ENCODE measurements at places on chromosomes 3 and 15.

GRCh38 chr3:25781145-25781757 lies 2.0 kb downstream of the NGLY1 start:
- DNase-seq = no peak

DNA sequence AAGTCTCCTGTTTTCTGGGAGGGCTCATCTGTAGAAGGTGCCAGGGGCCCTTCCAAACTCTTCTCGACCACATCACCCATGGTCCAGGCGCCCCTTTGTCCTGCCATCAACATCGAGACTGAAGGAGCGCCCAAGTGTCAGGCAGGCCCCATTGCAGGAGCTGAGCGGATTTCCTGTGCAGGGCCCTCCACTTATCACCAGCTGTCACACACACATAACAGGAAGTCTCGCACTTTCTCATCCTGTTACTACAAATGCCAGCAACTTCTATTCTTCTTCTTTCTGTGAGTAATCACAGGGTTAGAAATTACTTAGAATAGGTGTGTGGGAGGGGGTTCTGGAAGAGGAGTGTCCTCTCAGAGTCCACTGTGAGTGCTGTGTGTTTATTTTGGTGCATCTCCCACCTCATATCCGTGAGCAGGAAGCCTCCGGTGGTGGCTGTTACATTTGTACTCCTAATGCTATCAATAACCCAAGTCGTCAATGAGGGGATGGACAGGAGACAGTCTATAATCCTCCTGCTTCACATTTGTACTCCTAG lies at the start of gene KLHL6:
Gene KLHL6 (minus strand): TSS at position 166 of the 541 bp plus-strand sequence. CDS start 53 bp downstream, at position 113.
- peak; percentile 57 for DNase-seq

DNA sequence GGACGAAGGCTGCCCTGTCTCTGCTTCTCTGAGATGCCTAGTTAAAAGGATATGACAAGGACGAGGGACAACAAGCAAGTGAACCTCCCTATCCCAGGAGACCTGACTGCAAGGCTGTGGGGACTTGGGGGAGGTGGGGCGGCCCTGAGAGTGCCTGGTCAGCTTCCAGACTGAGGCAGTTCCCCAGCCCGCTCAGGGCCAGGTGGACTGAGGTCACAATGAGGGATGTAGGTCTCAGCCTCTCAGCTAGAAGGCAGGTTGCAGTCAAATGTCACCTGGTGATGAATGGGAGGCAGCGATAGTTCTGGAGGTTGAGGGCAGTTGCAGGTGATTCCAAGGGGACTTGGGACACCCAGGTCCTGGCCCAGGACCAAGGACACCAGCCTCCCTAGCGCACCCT lies 30.6 kb downstream of the TKT start:
- no peak for DNase-seq

GRCh38 chr3:85007195-85008094 lies 48.7 kb downstream of the CADM2 start:
- DNase-seq = no peak

GRCh38 chr3:34361921-34362320 lies 563.5 kb downstream of the PDCD6IP start:
- DNase-seq = no peak

GRCh38 chr15:67479781-67480505 lies 41.0 kb upstream of the C15orf61 start:
- DNase-seq = no peak

GRCh38 chr3:158167737-158168557 lies 58.1 kb downstream of the RSRC1 start:
- no peak for DNase-seq

- DNase-seq = peak; percentile 38
Observed at GRCh38 chr3:141011232-141011996, 39.7 kb upstream of the SPSB4 start.

- no peak for DNase-seq
Observed at GRCh38 chr3:164460851-164461250, 617.4 kb downstream of the SI start.

- DNase-seq = no peak
Observed at GRCh38 chr15:40776537-40777141, 6.9 kb downstream of the C15orf62 start.

- no peak for DNase-seq
Observed at GRCh38 chr3:171614318-171614921, 154.2 kb upstream of the TNIK start.

DNA sequence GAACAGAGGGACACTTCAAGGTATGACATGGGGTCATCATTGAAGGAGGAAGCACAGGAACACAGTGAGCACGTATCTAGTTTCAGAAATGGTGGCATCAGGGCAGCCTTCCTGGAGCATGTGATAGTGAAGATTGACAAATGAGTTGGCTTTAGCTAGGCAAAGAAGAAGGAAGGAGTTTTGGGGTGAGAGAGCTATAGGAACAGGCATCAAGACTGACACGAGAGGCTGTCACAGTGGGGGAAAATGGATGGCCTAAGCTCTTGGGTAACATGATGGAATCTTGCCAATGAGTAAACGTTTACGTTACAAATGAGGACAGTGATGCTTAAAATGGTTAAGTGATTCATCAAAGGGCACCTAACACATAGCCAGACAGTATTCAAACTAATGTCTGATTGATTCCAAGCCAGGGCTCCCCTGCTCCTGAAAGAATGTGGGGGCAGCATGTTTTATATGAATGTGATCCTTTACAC lies 23.1 kb upstream of the GPR171 start:
- DNase-seq = no peak

DNA sequence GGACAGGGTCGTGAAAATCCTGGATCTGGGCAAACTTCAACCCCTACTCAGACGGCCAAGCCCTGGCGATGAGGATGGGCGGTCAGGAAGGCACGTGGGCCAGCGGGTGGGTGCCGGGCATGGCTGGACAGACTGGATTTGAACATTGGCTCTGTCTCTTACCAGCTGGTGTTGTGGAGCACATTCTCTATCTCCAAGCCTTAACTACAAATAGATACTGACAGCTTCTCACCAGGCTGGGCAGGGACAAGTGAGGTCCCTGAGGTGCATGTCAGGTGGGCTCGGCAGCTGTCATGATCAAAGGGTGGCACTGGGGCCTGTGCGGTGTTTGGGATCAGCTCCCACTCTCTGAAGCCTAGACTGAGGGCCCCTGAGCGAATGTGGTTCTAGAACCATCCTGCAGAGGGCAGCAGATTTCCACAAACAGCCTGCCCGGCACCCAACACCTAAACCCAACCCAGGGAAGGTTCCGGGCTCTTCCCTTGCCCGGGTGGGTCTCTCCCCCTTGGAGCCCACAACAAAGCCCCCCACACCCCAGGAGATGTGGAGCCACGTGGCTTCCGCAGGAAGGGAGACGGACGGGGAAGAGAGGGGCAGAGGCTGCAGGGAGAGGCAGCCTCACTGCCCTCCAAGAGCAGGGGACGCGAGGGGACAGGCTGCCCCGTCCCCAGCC lies 58.4 kb downstream of the RGMA start:
- peak; percentile 55 for DNase-seq

GRCh38 chr15:32718821-32719716 lies 1.3 kb downstream of the GREM1 start:
- DNase-seq = no peak

- no peak for DNase-seq
Observed at GRCh38 chr3:188943591-188943990, 228.2 kb upstream of the TPRG1 start.

DNA sequence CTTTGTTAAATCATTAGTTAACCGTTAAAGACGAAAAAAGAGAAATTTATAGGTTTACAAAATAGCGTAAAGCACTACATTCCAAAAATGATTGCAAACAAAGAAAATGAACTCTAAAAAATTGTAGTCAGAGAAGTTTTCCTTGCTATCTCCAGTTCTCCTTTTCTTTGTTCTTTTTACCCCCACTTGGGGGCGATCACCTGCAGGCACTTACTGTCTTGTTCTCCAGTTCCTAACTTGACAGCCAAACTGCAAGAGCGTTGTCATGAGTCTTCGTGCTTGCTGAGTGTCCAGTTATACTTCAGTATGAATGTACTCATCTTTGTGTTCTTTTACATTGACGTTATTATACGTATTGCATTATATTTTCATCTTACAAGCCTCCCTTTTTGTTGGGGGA lies 54.5 kb downstream of the CHD2 start:
- DNase-seq = no peak

DNA sequence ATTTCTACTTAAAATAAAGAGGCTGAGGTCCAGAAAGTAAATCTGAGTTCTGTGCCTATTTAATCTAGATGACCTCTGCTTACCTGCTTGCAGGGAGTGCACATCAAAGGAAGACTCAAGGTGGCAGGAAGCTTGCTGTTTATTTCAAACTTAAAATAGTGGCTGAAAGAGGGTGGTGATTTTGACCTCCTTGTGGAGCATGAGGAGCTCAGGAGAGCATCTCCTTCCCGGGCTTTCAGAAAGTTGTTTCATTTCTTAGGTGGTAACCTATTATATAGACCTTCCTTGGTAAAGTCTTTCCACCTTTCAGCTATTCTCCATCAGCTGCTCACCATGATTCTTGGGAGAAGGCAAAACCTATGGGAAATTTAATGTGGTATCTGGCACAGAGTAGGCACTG lies 494 bp downstream of the GCSAM start:
- no peak for DNase-seq

GRCh38 chr3:16888356-16888755 lies 3.6 kb downstream of the PLCL2 start:
- no peak for DNase-seq

DNA sequence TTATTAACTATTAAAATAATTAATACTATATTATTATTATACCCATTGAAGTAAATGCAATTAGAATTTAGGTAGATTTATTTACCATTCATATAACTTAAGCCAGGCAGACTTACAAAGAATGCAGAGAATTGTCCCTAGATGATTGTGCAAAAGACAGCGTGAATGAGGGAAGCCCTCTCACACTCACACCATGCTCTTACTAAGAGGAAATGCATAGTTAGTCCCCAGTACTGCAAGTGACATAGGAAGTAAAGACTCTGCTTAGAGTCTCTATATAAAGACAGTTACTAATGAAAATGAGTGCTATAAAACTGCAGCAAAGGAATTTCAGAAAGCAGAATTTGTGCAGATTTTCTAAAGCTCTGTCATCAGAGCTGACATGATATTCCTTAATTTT lies 270.4 kb downstream of the ZBBX start:
- no peak for DNase-seq

DNA sequence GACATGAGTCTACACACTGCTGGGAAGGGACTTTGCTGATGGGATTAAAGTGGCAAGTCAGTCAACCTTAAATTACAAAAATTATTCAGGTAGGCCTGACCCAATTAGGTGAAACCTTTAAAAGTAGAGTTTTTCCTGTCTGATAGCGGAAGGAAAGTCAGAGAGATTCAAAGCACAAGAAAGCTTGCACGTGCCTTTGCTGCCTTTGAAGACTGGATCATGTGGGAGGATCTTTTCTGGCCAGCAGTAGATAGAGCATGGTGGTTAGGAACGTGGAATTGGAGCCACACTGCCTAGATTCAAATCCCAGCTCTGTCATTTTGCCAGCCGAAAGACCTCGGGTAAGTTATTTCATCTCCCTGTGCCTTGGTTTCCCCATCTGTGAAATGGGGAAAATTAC lies 265.8 kb upstream of the PROK2 start:
- no peak for DNase-seq

DNA sequence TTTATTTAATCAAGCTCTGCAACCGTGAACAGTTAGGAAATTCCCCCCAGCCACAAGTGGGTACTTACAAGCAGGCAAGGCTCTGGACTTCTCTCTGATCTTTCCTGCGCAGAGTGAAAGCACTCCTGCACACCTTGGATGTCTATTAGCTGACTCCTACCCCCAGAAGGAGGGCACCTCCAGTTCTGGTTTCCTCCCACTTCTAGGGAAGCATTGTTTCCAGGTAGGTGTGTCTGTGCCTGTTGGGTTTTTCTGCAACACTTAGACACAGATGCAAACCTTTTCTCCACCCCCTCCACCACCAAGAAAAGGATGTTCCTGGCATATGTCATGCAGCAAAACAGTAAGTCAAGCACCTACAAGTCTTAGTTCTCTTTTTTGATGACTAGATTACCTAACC lies at the start of gene ZBED2:
Gene ZBED2 (minus strand): TSS at position 115 of the 400 bp plus-strand sequence. CDS start 1,145 bp downstream, outside the sequence.
- no peak for DNase-seq

- DNase-seq = no peak
Observed at GRCh38 chr15:56969265-56969895, 50.9 kb downstream of the TCF12 start.

GRCh38 chr3:149555927-149556326 lies 81.4 kb downstream of the TM4SF4 start:
- no peak for DNase-seq

DNA sequence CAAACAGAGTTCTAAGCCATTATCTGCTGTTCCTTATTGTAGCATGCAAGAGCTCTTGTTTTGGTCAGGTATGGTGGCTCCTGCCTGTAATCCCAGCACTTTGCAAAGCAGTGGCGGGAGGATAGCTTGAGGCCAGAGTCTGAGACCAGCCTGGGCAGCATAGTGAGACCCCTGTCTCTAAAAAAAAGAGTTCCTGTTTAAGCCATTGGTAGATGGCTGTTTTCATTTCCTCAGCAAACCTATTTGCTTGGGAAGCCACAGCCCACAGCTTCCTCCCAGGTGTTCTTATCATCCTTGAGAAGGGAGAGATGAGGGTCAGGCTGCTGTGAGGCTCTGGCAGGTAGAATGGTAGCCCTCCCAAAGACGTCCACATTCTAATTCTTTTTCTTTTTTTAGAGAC lies 24.4 kb upstream of the FAM81A start:
- no peak for DNase-seq

DNA sequence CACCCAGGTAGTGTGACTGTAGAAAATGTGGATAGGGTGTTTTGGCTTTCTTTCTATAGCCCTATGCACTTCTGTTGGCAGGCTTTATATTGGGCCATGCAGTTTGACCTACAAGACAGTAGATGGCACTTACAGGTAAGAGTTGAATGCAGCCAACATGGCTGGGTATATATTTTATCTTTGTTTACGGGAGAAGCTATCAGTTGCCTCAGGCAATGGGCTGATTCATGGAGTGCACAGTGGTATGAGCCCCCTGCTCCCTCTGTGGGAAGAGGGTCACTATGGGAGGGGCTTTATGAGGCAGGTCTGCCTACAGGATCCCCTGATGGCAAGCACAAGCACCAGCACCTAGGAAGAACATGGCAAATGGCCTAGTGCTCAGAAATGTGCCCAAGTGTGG lies 301.2 kb upstream of the CDIN1 start:
- DNase-seq = no peak

- DNase-seq = no peak
Observed at GRCh38 chr3:12073106-12073505, 68.9 kb downstream of the SYN2 start.

DNA sequence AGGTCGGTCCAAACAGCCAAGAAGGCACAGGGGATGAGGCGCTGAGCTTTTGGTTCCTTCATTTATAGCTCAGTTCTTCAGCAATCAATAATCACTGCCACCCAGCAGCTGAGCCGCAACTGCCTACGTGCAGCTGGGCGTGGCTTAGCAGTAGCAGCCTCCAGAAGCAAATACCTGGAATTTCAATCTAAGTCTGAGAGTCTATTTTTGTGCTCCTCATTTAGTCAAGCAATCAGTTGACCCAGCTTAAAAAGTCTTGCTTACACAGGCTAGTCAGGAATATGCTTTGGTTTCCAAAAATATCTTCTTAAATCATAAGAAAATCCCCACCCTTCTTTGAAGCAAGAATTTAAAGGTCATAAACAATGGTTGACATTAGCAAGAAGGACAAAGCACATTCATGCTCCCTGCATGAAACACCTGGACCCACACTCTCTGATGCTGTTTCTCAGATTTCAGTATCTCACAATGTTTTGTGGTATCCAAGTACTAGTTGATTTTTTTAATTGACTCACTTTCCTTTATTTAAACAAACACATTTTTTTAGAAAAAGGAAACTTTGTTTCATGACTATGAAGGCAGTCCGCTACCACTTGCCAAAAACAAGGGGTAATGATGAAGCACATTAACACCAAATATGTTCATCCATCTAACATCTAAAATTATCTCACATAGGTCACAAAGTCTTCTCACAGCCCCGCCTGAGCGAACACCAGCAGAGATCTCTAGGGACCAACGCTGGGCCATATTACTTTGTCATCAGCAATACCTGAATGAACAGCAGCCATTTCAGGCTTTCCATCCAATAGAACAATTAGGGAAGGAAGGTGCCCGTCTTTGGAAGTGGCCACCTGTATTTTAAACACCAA lies 106.1 kb downstream of the OXNAD1 start:
- DNase-seq = no peak

Measured in activated CD8-positive, alpha-beta memory T cell treated with anti-CD3 and anti-CD28 coated beads for 48 hours (primary cell).